ENCODE measurements at places on chromosomes 1 and 21.

- DNase-seq, result no peak
These were observed 541.3 kb downstream of the OMA1 start for GRCh38 chr1:58005212-58005611.

GRCh38 chr1:240320659-240321058, 229.0 kb downstream of the FMN2 start:
- no peak for DNase-seq

DNA sequence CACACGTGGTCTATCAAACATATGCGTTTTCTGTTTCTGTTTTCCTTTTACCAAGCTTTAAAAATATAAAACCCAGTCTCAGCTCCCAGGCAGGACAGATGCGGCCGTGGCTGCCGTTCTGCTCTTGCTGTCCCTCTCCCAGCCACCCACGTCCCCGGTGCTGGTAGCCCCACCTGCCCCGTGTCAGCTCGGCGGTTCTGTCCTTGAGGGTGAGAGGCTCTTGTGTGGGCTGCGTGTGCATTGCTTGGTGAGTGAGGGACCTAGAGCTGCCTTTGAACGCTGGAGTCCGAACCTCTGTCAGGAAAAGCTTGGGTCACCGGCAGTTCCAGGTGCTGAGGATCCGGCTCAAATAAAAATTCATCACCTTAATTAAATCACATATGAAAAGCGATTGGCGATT, 4.4 kb downstream of the RER1 start:
- no peak for DNase-seq

DNA sequence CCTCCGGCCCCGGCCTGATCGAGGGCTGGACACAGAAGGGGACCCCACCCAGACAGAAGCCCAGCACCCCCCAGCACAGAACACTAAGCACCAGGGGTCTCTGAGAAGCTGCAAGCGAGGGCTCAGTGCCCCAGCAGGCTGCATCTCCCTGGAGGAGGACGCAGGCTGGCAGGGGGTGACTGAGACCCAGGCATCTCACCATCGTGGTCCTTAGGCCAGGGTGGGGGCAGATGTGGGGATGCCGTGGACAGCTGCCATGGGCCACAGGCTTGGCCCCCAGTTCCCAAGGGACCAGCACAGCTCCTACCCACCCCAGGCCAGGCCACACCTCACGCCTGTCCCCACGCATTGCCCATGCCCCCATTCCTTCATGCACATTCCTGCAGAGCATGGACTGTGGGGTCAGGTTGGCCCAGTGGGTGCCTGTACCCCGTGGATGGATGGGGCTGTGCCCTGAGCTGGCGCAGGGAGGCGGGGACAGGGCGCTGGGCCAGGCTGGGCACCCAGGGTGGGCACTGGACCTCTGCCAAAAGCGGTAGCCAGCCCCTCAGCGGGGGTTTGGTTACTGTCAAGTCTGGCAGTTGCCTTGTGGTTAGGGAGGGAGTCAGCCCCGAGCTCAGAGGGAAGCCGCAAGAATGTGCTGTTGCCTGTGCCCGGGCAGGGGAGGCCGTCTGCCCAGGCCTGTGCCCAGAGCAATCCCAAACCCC, 61.5 kb downstream of the ARHGEF16 start:
- no peak for DNase-seq

- no peak for DNase-seq
These were observed 68.5 kb upstream of the CACYBP start for GRCh38 chr1:174931214-174931613.

- no peak for DNase-seq
These were observed 21.0 kb downstream of the RCC1 start for GRCh38 chr1:28526886-28527285.

DNA sequence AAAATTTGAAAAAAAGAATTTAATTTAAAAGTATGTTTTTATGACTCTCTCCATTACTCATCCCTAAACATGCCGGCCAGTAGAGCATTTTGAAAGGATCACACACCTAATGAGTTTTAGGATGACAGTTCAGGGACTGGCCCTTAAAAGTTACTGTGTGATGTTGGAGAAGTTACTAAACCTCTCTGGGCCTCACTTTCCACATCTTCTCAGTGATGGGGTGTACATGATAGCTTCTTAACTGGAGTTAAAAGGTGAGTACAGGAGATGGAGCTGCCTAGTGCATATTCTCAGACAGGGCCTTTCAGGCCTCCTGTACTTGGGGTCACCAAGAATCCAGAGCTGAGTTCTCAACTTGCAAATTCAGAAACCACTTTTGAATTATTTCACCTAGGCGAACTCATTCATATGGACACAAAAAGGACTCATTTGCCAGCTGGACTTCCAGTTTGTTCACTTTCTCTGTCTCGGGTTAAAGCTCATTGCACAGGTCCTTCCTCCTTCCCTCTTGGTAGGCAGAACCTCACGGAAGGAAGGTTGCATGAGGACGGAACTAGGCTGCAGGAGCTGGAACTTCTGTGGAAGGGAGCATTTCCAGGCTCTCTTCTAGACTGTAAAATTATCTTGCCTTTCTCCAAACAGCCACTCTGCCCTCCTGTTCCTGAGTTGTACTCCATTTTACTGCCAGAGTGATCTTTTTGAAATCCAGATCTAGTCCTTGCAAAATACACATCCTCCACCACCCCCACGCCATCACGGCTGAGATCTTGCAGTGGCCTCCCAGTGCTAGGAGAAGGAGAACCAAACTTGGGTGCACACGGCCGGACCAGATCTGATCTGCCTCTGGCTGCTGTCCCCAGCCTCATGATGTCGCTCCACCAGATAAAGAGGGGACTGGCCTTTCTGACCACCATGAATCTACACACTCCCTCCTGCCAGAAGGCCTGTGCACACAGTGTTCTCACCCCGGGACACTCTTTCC, 4.3 kb upstream of the SLC30A1 start:
- no peak for DNase-seq

- DNase-seq, result no peak
These were observed 12.9 kb upstream of the PTTG1IP start for GRCh38 chr21:44886113-44887075.

Data from putamen (tissue), 1 donor.